ENCODE measurements at places on chromosomes 7 and 10.

GRCh38 chr7:876972-877311, 588 bp downstream of the GET4 start:
- DNase-seq: no peak

- no peak for DNase-seq
Observed at GRCh38 chr10:3140280-3140679, 32.3 kb downstream of the PITRM1 start.

DNA sequence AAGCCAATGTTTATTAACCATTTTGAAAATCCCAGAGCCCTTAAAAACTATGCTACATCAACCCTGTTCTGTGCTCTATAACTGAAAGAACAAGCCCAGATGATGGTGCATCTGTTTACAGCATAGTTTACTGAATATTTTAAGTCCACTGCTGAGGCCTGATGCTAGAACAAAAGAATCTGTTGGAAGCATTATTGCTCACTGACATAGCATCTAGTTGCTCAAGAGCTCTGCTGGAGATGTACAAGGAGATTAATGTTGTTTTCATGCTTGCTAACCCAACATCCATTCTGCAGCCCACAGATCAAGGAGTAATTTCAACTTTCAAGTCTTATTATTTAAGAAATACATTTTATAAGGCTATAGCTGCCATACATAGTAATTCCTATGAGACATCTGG, 181.3 kb upstream of the FEZF1 start:
- no peak for DNase-seq

GRCh38 chr10:119737823-119738222, 12.0 kb downstream of the INPP5F start:
- peak; percentile 12 for DNase-seq

GRCh38 chr7:159008417-159008816, 136.2 kb downstream of the VIPR2 start:
- DNase-seq: no peak

GRCh38 chr10:131792011-131792651, 108.7 kb upstream of the PPP2R2D start:
- DNase-seq: no peak

- no peak for DNase-seq
Observed at GRCh38 chr7:139908792-139909191, 79.7 kb downstream of the TBXAS1 start.

DNA sequence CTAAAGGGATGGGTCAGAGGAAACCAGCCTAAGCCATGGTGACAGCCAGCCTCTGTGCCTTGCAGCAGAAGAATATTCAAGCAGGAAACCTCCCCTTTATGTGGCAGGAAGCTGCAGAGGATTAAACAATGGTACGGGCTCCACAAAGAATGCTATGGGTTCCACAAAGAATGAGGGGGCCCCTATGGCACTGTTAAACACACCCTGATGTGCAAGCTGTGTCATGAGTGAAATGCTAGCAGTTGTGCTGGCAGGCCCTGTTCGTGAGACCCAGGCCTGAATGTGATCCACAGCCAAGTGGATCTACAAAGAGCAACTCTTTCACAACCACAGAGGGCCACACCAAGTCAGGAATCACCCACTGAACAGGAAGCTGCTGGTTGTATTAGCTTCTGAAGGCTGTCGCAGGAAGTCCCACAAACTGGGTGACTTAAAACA, 68.9 kb downstream of the MYOF start:
- peak; percentile 47 for DNase-seq

- no peak for DNase-seq
Observed at GRCh38 chr10:23556727-23557440, 118.0 kb downstream of the OTUD1 start.

GRCh38 chr10:1508096-1508495, 229.2 kb downstream of the ADARB2 start:
- no peak for DNase-seq

Measured in CD4-positive, alpha-beta T cell treated with Interleukin-6 for 4 hours (primary cell).